ENCODE measurements at places on chromosomes 4 and X. TPM values are rescaled to one million over a fixed set of nuclear protein-coding genes. Genes with fewer than 3 reads are reported as not detected.

P2RY8 gene
- total RNA-seq: 0.11 TPM

NAA11 gene
- not detected for total RNA-seq

ANOS1 gene
- 57.8 TPM for total RNA-seq

ZMAT1 gene
- total RNA-seq: 0.94 TPM

UGT2B7 gene
- not detected for total RNA-seq

CNKSR2 gene
- total RNA-seq: 19.8 TPM

DNA sequence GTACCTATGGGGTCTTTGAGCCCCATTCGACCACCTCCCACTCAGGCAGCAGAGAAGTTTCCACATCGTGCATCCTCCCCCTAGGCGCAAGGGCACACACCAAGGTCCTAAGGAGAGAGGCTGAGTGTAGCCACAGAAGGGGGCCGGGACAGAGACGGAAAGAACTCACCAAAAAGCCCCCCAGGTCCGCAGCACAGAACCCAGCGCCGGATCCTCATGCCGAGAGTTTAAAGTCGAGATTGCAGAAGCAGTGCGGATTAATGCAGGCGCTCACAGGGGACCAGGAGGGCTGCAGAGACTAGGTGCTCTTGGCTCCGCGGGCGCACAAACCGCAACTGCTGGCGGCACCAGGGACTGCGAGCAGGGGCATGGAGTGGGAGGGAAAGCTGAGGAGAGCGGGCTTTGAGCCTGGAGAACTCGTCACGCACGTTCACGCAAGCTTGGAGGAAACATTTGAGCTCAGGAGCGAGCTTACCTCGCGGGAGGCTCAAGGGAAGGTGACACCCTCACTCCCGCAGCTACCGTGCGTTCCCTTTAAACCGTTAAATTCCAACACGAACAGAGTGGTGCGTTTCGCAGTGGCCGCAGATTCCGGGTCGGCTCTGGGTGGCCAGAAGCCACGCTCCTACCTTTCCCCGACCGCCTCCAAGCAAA is 8.5 kb downstream of the NKX3-2 start:
- DNase-seq: peak; percentile 59

- no peak for DNase-seq
These were observed 23.1 kb upstream of the TMEM150C start for GRCh38 chr4:82584931-82585330.

DNA sequence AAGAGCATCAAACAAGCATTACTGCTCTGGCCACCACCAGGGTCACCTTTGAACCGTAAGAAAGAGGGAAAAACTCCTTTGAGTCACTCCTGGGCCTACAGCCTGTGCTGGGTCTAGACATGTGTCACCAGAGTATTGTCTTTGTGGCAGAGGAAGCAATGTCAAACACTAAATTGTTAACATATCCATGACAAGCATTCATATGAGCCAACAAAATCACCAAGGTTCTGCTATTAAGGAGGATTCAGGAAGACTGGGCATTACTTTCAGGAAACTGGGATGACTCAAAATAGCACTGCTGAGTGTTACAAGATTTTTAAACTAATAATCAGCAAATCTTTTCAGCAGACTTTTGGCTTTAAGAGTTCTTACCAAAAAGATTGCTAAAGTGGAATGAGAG is 28.1 kb downstream of the LGI2 start:
- no peak for DNase-seq

DNA sequence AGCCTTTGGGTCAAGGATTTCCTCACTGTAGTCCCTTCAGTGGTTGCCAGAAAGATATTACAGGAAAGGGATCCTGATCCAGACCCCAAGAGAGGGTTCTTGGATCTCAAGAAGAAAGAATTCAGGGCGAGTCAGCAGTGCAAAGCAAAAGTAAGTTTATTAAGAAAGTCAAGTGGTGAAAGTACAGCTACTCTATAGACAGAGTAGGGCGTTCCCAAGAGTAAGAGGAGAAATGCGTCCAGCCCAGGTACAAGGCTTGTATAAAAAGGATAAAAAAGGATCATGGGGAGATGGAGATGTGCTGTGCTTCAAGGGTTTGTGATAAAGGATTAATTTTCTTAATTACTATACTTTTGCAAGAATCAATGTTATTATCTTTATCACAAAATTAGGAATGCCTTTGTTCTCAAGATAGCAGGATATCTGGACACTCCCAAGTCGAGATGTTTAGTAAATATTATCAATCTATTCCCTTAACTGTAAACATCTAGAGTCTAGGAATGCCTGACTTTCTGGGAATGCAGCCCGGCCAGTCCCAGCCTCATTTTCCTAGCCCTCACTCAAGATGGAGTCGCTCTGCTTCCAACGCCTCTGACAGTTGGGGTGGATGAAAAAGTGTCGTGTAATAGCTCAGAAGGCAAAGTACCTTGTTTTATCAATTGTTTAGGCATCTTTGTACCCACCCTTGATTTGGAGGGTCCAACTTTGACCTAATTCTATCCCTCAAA is 360.7 kb downstream of the GPM6A start:
- DNase-seq: no peak

- no peak for DNase-seq
These were observed 131.4 kb upstream of the ATP6AP2 start for GRCh38 chrX:40449396-40449795.

DNA sequence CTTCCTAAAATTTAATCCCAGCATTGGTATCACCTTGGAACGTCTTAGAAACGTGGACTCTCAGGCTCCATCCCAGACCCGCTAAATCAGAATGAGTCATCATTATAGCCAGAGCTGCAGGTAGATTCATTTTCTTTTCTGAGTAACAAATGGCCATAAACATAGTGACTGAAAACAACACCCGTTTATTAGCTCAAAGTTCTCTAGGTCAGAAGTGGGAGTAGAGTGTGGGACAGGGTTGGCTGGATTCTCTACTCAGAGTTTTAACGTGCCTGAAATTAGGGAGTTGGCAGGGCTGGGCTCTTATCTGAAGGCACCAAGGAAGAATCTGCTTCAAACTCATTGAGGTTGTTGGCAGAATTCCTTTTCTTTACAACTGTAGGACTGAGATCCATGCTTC is 101.8 kb upstream of the C1QTNF7 start:
- no peak for DNase-seq

DNA sequence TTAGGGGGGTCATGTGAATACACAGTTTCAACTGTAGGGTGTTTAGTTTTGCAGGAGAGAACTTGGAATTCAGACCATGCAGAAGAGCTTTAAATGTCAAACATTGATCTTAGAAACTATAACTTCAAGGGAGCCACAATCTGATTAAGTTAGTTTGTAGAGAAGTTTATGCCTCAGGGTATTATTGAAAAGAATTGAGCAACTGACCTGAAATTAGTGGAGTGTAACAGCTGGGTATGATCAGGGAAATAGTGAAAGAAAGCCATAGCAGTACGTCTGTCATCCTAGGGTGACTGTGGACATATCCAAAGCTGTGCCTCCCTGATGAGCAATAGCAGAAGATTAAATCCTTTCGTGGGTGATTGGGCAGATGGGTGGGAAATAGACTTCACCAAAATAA is 63.8 kb downstream of the FAM47B start:
- DNase-seq: no peak

GRCh38 chr4:8410641-8411271 is 29.8 kb downstream of the ACOX3 start:
- peak; percentile 85 for DNase-seq

All from H1 (cell line).